A549 treated with GW870086 at 1 μM for 4 hours (cell line): ENCODE measurements at places on chromosomes 7 and 10. TPM values are rescaled to one million over a fixed set of nuclear protein-coding genes. Genes with fewer than 3 reads are reported as not detected.

Gene AMPH
- total RNA-seq: 0.09 to 0.12 TPM (median 0.10 TPM) in 3 of 5 replicates, not detected in the others

Gene TAS2R4
- 0.12 to 0.17 TPM (median 0.13 TPM) in 4 of 5 replicates, not detected in the other for total RNA-seq

Gene LRMDA
- 2.6 to 6.6 TPM (median 5.3 TPM) in 5 replicates for total RNA-seq

Gene MYH16
- 0.32 to 0.70 TPM (median 0.39 TPM) in 5 replicates for total RNA-seq

Gene NKX2-3
- total RNA-seq: 0.07 to 0.08 TPM (median 0.08 TPM) in 3 of 5 replicates, not detected in the others
